ENCODE measurements at places on chromosomes 5 and 9.

GRCh38 chr5:65073250-65073661, 304.5 kb downstream of the CWC27 start:
- no peak for DNase-seq

GRCh38 chr9:121298016-121298538, 30.1 kb downstream of the GSN start:
- no peak for DNase-seq

DNA sequence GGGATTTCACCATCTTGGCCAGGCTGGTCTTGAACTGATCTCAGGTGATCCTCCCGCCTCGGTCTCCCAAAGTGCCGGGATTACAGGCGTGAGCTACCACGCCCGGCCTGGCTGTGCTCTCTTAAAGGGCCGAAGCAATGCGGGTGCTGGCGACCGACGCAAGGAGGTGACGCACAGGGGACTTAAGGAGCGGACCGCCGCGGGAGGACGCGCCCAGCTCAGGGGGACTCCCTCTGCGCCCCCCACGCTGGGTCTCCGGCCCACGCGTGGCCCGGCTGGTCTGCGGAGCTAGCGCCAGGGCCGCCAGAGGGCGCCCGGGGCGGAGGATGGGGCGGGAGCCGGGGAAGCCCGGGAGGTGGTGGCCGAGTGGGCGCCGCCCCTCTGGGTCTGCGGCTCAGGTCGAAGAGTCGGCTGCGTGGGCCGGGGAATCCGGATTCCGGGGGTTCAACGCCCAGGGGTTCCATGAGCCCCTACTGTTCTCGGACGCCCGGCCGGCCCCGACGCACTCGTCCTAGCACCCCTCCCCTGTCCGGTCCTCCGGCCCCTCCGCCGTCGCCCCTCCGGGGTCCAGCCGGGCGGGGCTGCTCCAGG, 502 bp upstream of the CERCAM start:
- DNase-seq, result peak; percentile 89

DNA sequence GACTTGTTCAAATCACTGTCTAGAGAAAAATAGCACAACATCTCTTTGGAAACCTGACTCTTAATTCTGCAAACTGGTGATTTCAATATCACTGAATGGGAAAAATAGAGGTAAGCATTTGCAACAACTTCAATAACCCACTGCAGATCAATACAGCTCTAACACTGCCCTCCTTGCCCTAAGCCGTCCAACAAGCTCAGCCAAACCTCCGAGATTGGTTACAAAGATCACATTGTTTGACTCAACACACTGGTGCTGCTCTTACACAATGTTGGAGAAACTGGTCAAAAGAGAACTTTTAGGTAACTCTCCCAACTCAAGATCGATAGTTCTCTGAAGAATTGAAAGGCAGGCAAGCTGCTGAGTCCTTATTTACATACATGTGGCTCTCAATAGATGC, 150.4 kb downstream of the SPOCK1 start:
- no peak for DNase-seq

- no peak for DNase-seq
Measured at GRCh38 chr5:95411474-95411873, 20.3 kb downstream of the FAM81B start.

- DNase-seq, result no peak
Measured at GRCh38 chr9:93818237-93818636, 136.9 kb downstream of the BARX1 start.
